Left ventricle myocardium superior (tissue), 1 donor: ENCODE measurements at places on chromosomes 7 and 10.
A peak's percentile ranks its signal among the peaks of the same experiment; 100 is the strongest.

GRCh38 chr10:1160561-1161314, 104.6 kb downstream of the WDR37 start:
- peak; percentile 25 for DNase-seq

- no peak for DNase-seq
These were observed 17.3 kb downstream of the TLL2 start for GRCh38 chr10:96496281-96496925.

GRCh38 chr10:54985732-54986131, 184.7 kb upstream of the PCDH15 start:
- DNase-seq: no peak

DNA sequence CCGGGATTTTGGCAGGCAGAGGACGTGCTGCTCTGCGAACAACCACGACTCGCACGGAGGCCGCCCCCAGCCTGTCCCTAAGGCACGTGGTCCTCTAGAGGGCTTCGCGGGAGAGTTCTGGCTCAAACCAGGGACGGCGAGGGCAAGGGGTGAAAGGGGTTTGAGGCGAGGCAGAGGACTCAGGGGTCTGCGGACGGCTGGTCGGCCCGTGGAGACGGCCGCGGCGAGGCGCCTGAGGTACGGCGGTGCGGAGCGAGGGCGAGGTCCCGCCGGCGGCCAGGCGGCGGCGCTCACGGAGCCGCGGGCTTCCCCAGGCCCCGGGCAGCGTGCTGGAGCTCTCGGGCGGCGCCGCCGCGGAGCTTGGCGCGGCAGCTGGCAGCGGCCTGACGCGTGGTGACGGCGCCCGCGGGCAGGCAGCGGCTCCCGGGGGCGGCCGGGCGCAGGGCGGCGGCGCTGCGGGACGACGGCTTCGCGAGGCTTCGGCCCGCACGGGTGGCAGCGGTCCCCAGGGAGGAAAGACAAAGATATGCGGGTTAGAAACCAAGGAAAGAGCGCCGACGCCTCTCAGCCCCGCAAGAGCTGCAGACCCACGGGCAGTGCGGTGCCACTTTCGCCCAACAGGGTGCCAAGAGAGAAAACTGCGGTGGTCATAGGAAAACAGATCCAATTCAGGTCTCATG, 44.8 kb downstream of the ZNF800 start:
- DNase-seq: peak; percentile 82

DNA sequence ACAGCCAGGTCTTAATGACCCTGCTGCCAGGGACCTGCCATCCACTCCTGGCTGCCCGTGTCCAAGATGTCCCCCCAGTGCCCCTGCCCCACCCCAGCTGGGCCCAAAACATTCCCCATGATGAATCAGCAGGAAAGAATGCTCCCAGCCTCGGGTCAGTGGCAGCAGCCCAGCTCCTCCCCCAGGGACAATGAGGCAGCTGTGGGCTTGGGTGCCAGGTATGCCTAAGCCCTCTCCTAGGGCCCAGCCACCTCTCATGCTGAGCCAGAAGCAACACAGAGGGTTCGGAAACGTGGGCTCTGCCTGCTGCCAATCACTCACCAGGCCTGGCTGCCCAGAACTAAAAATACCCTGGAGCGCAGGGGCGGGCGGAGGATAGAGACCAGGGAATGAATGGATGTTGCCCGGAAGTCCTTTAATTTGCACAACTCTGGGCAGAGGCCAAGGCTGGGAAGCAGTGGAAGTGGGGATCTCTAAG, 1.5 kb upstream of the LOXL4 start:
- peak; percentile 89 for DNase-seq

- DNase-seq: no peak
These were observed 3.4 kb upstream of the MIOS start for GRCh38 chr7:7563269-7563668.

- DNase-seq: no peak
These were observed 59.9 kb downstream of the CAV1 start for GRCh38 chr7:116584721-116585120.

GRCh38 chr7:137501562-137501961, 158.0 kb upstream of the PTN start:
- no peak for DNase-seq

DNA sequence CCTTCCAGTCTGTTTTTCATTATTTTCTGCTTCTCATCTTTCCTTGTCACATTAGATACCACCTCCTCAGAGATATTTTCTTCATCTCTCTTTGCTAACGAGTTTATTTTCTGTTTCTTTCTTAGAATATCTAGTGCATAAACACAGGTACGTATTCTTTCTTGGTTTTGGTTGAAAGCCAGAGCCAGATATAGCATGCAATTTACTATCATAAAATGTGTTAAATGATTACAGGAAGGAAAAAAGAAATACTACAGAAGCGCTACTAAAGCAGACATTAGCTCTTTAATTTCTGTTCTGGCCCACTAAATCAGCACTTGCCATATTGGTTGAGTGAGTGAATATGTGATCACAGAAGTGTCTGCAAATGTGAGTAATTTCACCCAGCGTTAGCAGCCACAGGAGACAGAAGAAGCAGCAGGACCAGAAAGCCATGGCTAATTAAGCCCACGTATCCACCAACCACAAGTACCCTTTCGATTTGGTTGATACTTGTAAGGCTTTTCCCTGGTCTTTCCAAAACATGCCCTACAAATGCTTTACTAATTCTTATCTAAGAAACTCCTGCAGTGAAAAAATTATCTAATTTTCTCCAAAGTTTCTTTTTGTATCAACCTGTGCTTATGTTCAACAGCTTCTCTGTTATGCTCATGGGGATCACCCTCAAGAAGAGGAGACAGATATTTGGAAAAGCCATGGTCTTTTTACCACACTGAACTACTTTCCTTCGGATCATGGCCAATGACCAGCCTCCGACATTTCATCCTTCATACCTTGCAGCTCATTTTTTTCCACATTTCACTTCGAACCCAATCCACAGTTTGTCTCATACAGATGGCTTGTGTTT, 23.1 kb upstream of the MACC1 start:
- DNase-seq: no peak

GRCh38 chr7:34946486-34946885, 90.8 kb downstream of the DPY19L1 start:
- DNase-seq: no peak

DNA sequence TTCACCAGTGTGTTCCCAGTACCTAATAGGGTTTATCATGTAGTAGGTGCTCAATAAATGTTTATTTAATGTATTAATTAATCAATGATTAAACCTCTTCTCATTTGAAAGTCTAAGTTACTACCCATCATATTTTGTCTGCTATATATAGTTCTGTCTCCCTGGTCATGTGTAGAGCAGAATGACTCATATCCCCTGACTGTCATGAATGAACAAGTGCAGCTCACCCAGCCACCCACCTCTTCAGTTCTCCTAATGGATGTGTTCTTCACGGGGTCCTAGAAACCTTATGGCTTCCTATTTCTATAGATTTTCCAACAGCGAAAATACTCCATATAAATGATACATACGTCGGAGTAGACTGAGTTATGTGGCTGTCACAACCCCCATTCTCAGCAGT, 64.5 kb downstream of the HIF1AN start:
- no peak for DNase-seq

GRCh38 chr10:74011770-74012169, 13.9 kb downstream of the VCL start:
- no peak for DNase-seq

DNA sequence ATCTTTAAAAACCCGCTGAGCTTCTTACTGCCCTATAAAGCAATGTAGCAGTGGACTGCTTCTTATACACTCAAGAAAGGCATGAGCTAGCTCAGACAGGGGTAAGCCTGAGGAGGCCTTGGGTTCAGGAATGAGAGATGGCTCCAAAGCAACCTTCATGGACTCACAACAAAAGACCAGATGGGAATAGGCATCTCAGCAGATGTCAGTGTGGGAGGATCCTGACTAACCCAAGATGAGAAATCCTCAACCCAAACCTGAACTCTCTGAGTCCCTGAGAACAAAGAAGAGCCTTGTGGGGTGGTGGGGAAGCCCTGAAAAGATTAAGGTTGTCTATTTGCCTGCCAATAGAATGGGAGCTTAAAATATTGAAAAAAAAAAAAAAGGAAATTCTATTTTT, 807.4 kb downstream of the KCNMA1 start:
- no peak for DNase-seq

DNA sequence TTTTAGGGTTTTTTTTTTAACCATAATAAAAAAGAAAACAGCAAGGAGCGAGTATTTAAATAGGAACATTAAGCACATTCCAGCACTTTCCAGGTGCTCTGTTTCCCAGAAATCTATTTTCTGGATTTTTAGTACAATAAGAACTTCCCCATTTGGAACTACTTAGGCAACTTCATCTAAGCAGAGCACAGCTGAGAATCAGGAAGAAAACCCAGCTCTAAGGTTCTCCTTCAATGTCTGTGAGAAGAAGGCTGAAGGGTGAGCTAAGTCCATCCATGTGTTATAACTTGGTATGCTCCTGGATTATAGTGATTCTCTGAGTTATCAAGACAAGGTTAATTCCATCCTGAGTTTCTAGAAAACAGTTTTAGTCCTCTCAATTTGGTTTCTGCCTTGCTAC, 181.9 kb downstream of the CYP26A1 start:
- no peak for DNase-seq

DNA sequence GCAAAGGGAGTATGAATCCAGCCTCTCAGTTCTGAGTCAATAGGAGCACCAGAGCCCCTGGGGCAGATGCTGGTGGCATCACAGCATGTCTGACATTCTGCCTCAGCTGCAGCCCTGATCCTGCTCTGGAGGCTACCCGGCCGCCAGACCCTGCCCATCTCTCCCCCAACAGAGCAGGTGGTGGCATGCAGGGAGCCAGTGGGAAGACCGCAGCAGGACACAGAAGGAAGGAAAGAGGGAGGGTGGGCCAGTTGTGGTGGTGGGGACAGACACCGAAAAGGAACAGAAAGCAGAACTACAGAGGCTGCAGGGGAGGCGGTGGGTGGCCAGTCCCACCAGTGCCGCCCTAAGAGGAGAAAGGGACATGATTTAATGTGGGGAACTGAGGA, 35.3 kb downstream of the BLNK start:
- DNase-seq: no peak

- no peak for DNase-seq
These were observed 127.7 kb downstream of the ITIH5 start for GRCh38 chr10:7538970-7539654.

DNA sequence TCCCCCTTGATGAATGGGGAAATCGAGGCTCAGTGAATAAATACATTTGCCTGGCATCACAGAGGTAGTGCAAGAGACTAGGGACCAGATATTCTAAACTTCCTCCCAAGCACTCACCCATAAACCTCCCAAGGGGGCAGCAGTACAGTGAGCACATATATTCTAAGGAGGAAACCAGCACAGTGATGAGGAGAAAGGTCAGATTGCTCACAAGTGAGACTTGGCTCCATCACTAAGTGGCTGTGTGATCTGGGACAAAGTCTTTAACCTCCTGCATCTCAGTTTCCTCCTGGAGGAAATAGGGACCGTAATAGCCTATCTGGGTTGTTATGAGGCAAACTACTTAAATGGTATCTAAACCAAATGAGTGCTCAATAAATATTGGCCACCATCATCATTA, 4.3 kb downstream of the PLXNA4 start:
- no peak for DNase-seq

- no peak for DNase-seq
These were observed 68.5 kb downstream of the FAM204A start for GRCh38 chr10:118273662-118274061.

DNA sequence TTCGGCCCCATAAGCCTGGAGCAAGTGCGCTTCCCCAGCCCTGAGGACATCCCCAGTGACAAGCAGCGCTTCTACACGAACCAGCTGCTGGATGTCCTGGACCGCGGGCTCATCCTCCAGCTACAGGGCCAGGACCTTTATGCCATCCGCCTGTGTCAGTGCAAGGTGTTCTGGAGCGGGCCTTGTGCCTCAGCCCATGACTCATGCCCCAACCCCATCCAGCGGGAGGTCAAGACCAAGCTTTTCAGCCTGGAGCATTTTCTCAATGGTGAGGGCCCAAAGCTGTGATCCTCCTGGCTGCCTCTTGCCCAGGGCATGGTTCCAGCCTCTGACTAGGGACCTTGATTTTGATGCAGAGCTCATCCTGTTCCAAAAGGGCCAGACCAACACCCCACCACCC, 10.1 kb downstream of the IRF5 start:
- DNase-seq: no peak

- DNase-seq: no peak
These were observed 451.0 kb downstream of the GRM8 start for GRCh38 chr7:126801733-126802132.

DNA sequence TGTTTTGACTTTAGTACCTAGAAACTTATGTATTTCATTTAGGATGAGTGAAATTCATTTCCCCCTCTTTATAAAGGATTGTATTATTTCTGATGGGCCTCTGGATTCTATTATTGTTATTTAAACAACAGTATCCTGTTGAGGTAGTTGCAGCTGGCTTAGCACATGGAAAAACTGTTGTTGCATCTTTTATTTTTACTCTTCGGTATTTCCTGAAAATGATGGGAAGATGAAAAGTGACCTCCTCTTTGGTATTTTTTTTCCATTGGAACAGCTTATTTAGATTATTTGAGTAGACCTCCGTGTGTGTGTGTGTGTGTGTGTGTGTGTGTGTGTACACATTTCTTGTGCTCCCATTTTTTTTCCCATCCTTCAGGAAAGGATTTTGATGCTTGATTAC, 129.8 kb downstream of the PRKG1 start:
- DNase-seq: no peak

DNA sequence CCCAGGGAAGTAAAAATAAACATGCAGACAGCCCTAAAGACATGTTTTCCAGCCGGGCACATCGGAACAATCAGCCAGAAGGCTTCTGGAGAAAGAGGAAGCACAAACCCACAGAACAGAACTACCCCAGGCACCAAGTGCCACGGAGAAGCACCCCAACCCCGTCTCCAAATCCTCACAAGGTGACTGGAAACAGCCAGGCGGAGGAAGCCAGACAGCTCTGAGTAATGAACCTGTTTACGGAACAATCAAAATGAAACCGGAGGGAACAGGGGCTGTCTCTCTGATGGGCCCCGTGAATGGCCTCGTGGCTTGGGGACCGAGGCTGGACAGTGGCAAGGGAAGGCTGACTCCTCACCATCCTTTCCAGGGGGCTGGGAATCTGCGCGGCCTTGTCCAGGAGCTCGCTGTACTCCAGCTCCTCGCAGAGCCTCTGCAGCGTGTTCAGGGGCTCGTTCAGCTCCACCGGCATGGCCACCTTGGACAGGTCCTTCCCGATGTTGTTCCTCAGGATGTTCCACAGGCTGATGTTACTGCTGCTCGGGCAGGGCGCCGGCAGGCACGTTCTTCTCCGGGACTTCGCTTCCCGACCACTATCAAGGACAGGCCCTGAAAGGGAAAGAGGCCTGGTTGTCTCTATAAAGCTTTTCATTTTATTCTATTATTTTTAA, 77.0 kb upstream of the GSDME start:
- DNase-seq: no peak

DNA sequence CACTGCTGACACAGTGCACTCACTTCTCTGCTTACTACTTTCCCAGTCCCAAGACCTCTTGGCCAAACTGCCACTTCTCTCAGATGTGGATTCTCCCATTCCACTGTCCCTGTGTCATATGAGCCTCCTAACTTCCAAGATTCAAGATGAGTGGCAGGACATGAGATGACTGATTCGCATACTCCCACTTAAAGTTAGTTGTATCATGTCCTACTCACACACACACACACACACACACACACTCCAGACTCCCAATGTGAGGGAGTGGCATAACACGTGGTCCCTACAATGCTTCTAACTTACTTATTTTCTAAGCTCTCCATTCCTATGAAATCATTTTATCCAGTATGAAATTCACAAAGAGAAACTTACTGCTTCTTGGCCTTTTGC, 67.0 kb upstream of the CAV2 start:
- DNase-seq: no peak
